Fibroblast of pulmonary artery (primary cell): ENCODE measurements at places on chromosomes 11 and 22.

GRCh38 chr11:88348870-88349269 lies 11.3 kb upstream of the CTSC start:
- peak; percentile 45 for DNase-seq

DNA sequence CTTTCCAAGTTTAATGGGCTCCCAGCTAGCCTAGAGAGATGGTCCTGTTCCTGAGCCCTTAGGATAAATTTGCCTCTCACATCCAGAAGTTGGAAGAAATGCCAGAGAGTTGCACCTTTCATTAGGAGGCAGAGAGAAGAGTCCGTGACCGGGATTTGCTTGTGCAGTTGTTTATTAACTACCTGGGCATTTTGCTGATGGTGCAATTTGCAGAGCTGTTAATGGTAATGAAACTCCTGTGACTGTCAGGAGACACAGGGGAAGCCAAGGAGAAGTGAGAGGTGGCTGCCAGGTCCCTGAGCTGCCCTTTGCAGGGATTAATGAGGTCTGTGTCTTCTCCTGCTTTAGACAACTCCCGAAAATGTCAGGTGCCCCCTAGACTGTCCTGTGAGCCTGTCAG lies 69.1 kb upstream of the B3GAT1 start:
- no peak for DNase-seq

- DNase-seq: no peak
Measured at GRCh38 chr22:20101638-20102037, 14.3 kb upstream of the RANBP1 start.

DNA sequence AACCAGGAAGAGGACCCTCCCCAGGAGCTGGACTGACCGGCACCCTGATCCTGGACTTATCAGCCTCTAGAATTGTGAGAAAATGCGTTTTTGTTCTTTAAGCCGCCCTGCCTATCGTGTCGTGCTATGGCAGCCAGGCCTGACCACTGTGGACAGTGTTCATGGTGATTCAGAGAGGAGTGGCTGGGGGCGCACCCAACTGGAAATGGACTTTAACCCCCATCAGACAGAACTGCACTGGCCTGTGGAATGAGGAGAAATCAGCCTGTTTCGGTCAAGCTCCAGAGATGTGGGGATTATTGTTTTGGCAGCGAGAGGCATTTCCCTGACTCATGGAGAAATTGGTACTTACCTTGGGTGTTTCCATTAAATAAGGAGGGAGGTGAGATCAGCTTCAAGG lies 1437.8 kb downstream of the BRD1 start:
- no peak for DNase-seq

DNA sequence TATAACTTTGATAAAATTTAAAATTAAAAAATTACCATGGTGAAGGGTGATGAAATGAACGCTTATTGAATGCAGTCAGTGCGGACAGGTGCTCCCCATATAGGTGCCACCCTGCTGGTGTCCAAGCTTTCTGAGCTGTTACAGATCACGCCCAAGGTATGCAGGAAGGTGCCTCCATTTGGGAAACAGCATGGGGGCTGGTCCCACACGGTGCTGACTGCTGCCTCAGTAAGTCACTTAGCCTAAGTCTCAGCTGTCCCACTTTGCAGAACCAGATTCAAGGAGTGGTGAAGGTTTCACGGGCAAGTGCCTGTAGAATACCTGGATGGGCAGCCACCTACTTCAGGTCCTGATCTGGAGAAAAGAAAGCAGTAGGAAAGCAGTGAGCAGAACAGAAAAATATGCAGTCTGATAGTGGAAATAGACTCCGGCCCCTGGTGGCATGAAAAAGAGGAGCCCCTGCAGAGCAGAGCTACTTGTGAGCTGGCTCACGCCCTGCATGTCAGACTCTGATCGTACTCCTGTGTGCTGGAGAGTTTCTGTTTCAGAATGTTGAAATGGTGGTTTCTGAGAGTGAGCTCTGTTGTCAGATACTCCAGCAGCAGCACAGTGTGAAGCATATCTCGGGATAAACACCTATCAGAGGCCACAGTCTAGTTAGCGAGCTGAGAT lies 33.2 kb downstream of the ADORA2A start:
- no peak for DNase-seq

GRCh38 chr11:120738516-120739046 lies 227.0 kb downstream of the GRIK4 start:
- DNase-seq: no peak

- no peak for DNase-seq
Measured at GRCh38 chr11:65404210-65404609, 17.8 kb downstream of the FRMD8 start.
